CD4-positive, alpha-beta T cell (primary cell): ENCODE measurements at places on chromosomes 1 and 21. TPM values are rescaled to one million over a fixed set of nuclear protein-coding genes. Genes with fewer than 3 reads are reported as not detected.

DNA sequence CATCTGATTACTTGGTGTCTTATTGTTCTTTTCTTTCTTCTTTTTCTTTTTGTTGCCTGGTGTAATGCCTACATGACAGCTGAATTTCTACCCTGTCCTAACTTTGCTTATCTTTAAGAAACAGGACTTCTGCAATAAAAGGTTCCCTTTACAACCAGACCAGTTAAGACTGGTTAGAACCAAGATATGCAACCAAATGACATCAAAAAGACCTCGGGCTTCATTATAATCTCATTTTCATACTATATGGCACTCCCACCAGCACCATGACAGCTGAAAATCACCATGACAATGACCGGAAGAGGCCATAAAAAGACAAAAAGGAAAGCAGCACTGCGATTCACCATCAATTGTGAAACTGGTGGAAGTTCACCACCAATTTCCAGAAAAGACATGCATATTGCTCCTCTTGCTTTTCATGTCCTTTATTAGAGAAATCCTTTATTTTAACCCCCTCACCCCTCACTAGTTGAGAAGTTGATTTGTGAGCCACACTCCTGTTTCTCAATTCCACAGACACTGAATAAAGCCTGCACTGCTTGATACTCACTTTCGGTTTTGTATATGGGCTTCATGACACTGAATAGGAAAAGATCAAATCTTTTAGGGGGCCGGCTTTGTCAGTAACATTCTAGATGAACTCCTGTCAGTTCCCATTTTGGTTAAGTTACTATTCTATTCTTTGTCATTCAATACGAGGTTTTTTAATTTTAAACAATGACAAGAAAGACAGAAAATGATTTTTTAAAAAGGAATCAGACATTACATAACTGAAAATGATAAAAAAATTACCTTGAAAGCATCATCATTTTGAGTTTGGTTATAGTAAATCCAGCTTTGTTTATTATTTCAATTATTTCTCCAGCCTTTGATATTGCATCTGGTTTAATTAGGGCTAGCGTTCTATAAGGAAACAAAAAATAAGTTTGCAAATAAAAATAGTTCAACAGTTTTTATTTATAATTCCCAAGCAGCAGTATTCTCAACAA lies 58.1 kb downstream of the NME7 start:
- H3K27me3 ChIP-seq, result no peaks in the 10 kb centered on the region
- H3K4me1 ChIP-seq, result peaks cover 3% of the 10 kb centered on the region
- H3K27ac ChIP-seq, result no peak overlapping the region

GRCh38 chr1:116470671-116471070 lies 97.6 kb downstream of the ATP1A1 start:
- no peaks in the 10 kb centered on the region for H3K4me1 ChIP-seq
- H3K27ac ChIP-seq, result no peak overlapping the region
- H3K27me3 ChIP-seq, result no peaks in the 10 kb centered on the region
- H3K4me3 ChIP-seq, result no peak overlapping the region
- no peaks in the 10 kb centered on the region for H3K36me3 ChIP-seq

NTMT2 gene
- not detected for total RNA-seq

- no peaks in the 10 kb centered on the region for H3K36me3 ChIP-seq
- no peak for DNase-seq
- no peak overlapping the region for H3K4me3 ChIP-seq
- H3K27ac ChIP-seq, result no peak overlapping the region
Observed at GRCh38 chr1:229124116-229124515, 146.8 kb upstream of the RAB4A start.

TCHHL1 gene
- total RNA-seq, result not detected

GRCh38 chr1:93437976-93438605 lies 9.8 kb upstream of the FNBP1L start:
- H3K36me3 ChIP-seq, result no peaks in the 10 kb centered on the region
- no peak overlapping the region for H3K4me3 ChIP-seq
- peak; percentile 60 for DNase-seq
- H3K4me1 ChIP-seq, result no peaks in the 10 kb centered on the region
- H3K27ac ChIP-seq, result no peak overlapping the region

- no peak for DNase-seq
- H3K36me3 ChIP-seq, result no peaks in the 10 kb centered on the region
- no peak overlapping the region for H3K27ac ChIP-seq
- H3K4me1 ChIP-seq, result peaks cover 24% of the 10 kb centered on the region
- no peak overlapping the region for H3K4me3 ChIP-seq
- H3K27me3 ChIP-seq, result no peaks in the 10 kb centered on the region
Observed at GRCh38 chr1:84855168-84855567, 37.8 kb downstream of the LPAR3 start.

DNA sequence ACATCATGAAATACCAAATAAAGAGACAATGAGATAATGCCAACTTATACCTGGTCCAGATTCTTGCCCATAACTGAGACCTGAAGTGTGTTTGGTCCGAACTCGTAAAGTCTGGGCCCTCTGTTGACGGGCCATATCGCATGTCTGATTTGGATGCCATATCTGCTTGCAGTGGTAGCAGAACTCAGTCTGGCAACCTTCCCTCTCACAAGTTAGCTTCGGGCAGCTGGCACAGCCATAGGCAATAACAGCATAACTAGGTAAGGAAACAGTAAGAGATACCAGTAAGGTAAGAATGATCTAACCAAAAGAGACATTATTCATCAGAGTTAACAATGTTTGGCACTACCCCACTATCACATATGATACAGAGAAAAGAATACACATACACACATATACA lies 15.1 kb downstream of the RNF19B start:
- no peak for DNase-seq
- H3K27me3 ChIP-seq, result no peaks in the 10 kb centered on the region
- H3K36me3 ChIP-seq, result peaks cover 33% of the 10 kb centered on the region
- no peaks in the 10 kb centered on the region for H3K4me1 ChIP-seq

GRCh38 chr1:241022366-241022765 lies 334.6 kb downstream of the RGS7 start:
- H3K27ac ChIP-seq, result no peak overlapping the region
- H3K4me1 ChIP-seq, result no peaks in the 10 kb centered on the region
- H3K27me3 ChIP-seq, result no peaks in the 10 kb centered on the region
- DNase-seq, result no peak
- no peak overlapping the region for H3K4me3 ChIP-seq

BACE2 gene
- total RNA-seq, result not detected

SPRR2A gene
- total RNA-seq, result not detected

NPHS2 gene
- not detected for total RNA-seq

CR2 gene
- total RNA-seq, result 1.2 TPM

FAM72C gene
- total RNA-seq, result not detected

PIGC gene
- total RNA-seq, result 23.7 TPM

- DNase-seq, result no peak
- peaks cover 43% of the 10 kb centered on the region for H3K27me3 ChIP-seq
- H3K27ac ChIP-seq, result no peak overlapping the region
- peaks cover 63% of the 10 kb centered on the region for H3K4me1 ChIP-seq
- no peaks in the 10 kb centered on the region for H3K36me3 ChIP-seq
- peak overlapping the region; percentile 48 for H3K4me3 ChIP-seq
Observed at GRCh38 chr1:155079210-155079486, 511 bp downstream of the EFNA3 start.

CLCA4 gene
- not detected for total RNA-seq

GRCh38 chr1:168848051-168848450 lies 119.0 kb upstream of the DPT start:
- no peak for DNase-seq
- H3K4me3 ChIP-seq, result no peak overlapping the region
- H3K36me3 ChIP-seq, result no peaks in the 10 kb centered on the region
- no peaks in the 10 kb centered on the region for H3K4me1 ChIP-seq
- no peak overlapping the region for H3K27ac ChIP-seq
- H3K27me3 ChIP-seq, result no peaks in the 10 kb centered on the region

DNA sequence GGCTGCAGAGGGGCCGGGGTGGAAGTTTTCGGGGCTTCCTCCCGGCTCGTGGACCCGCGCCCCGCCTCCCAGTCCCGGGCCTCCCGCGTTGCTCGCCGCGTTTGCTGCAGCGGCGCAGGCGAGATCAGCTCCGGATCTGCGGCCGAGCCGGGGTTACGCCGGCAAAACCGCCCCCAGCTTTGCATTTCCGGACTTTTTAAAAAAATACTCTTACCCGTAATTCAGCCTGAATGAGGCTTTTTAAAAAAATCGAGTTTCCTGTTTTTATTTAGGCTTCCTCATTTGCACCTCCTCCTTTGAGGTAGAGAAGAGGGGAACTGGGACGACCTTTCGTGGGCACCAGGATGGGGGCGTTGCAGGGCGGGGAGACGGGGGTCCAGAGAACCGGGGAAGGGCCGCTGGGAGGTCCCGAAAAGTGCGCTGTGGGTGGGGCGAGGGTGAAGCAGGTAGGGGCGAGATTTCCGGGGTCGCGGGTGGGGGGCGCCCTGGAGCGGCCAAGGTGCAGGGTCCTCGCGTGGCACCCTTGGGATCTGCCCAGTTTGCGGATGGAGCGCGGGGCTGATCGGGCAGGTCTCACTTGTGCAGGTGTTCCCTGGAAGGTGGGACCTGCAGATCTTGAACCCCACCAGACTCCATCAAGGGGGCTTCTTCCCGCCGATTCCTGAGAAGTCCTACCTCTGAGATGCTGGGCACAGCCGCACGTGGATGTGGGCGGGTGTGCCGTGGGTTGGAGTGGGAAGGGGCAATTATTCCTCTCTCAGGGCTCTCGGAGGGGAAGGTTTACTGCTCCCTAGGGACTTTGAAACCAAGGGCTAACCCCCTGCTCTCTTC lies 1.1 kb downstream of the PIK3CD start:
- peak overlapping the region; percentile 93 for H3K4me3 ChIP-seq
- H3K36me3 ChIP-seq, result peaks cover 5% of the 10 kb centered on the region
- H3K27ac ChIP-seq, result peak overlapping the region; percentile 61

GRCh38 chr1:179881642-179882252 lies 338 bp upstream of the TOR1AIP1 start:
- peak overlapping the region; percentile 99 for H3K27ac ChIP-seq
- peaks cover 19% of the 10 kb centered on the region for H3K36me3 ChIP-seq
- peak overlapping the region; percentile 83 for H3K4me3 ChIP-seq

CD48 gene
- 387 TPM for total RNA-seq

DNA sequence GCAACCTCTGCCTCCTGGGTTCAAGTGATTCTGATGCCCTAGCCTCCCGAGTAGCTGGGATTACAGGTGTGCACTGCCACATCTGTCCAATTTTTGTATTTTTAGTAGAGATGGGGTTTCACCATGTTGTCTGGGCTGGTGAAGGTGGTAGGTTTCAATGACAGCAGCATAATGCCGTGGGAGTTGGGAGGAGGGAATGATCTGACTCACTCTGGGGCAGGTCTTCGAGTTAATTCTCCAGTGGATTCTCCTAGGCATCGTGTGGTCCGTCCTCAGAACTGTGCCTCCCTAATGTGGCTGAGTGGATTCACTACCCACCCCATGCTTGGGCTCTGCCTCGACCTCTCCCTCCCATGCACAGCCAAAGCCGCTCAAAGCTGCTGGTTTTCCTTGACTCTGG lies 1.7 kb upstream of the GPR37L1 start:
- no peaks in the 10 kb centered on the region for H3K4me1 ChIP-seq
- H3K27ac ChIP-seq, result no peak overlapping the region
- H3K36me3 ChIP-seq, result no peaks in the 10 kb centered on the region
- no peak overlapping the region for H3K4me3 ChIP-seq
- DNase-seq, result no peak

- H3K4me1 ChIP-seq, result no peaks in the 10 kb centered on the region
- H3K27ac ChIP-seq, result no peak overlapping the region
- no peak for DNase-seq
Observed at GRCh38 chr1:15997076-15997585, 6.9 kb upstream of the SRARP start.
